Activated naive CD8-positive, alpha-beta T cell treated with anti-CD3 and anti-CD28 coated beads, Interleukin-2, amount 10 ng/mL, durations not matched to agents 7 days and 5 days (primary cell): ENCODE measurements at places on chromosomes 7 and 10. TPM values are rescaled to one million over a fixed set of nuclear protein-coding genes. Genes with fewer than 3 reads are reported as not detected.

GRCh38 chr10:34759161-34759836 lies 55.8 kb downstream of the PARD3 start:
- H3K36me3 ChIP-seq, result no peaks in the 10 kb centered on the region
- peaks cover 5% of the 10 kb centered on the region for H3K27me3 ChIP-seq
- no peak for DNase-seq
- no peak overlapping the region for H3K27ac ChIP-seq

GRCh38 chr7:16234493-16235146 lies 186.7 kb downstream of the CRPPA start:
- peaks cover 4% of the 10 kb centered on the region for H3K36me3 ChIP-seq
- DNase-seq, result no peak
- H3K27ac ChIP-seq, result no peak overlapping the region
- H3K4me1 ChIP-seq, result no peaks in the 10 kb centered on the region
- no peak overlapping the region for H3K4me3 ChIP-seq

GRCh38 chr10:26776258-26776657 lies 78.8 kb downstream of the PDSS1 start:
- DNase-seq, result no peak
- no peak overlapping the region for H3K4me3 ChIP-seq
- peaks cover 16% of the 10 kb centered on the region for H3K4me1 ChIP-seq

The LRRC18 gene
- total RNA-seq, result not detected

The GBX1 gene
- total RNA-seq, result not detected
